ENCODE measurements at places on chromosomes 6 and 20.
A peak's percentile ranks its signal among the peaks of the same experiment; 100 is the strongest.

GRCh38 chr6:152462716-152463115 lies 174.4 kb downstream of the SYNE1 start:
- DNase-seq: peak; percentile 31
- H3K4me3 ChIP-seq: no peak overlapping the region
- no peaks in the 10 kb centered on the region for H3K27me3 ChIP-seq
- peaks cover 2% of the 10 kb centered on the region for H3K36me3 ChIP-seq

GRCh38 chr20:51860111-51860882 lies 58.0 kb upstream of the SALL4 start:
- no peaks in the 10 kb centered on the region for H3K27me3 ChIP-seq
- H3K4me1 ChIP-seq: no peaks in the 10 kb centered on the region
- DNase-seq: no peak

- no peaks in the 10 kb centered on the region for H3K27me3 ChIP-seq
- no peak overlapping the region for H3K27ac ChIP-seq
- H3K4me3 ChIP-seq: no peak overlapping the region
Measured at GRCh38 chr6:23547851-23548250, 578.2 kb upstream of the NRSN1 start.

DNA sequence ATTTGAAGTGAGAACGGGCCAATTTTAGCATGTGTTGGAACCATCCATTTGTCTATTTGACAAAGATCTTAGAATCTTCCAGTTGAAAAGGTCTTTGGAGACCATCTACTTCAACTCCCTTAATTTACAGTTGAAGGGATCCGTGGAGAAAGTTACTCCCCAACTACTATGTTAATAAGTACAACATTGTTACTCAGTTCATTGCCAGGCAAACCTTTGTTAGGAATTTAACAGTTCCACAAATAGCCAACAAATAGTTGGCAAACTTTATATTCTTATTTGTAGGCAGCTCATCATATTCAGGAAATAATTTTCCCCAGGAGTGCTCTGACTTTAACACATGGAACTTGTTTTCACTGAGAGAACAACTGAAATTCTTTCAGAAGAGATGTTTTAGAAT lies 81.0 kb upstream of the FLRT3 start:
- no peaks in the 10 kb centered on the region for H3K27me3 ChIP-seq
- no peaks in the 10 kb centered on the region for H3K36me3 ChIP-seq
- H3K4me3 ChIP-seq: no peak overlapping the region
- H3K27ac ChIP-seq: no peak overlapping the region

GRCh38 chr6:146594495-146594894 lies 4.3 kb upstream of the ADGB start:
- no peaks in the 10 kb centered on the region for H3K27me3 ChIP-seq
- DNase-seq: no peak
- H3K4me3 ChIP-seq: no peak overlapping the region
- no peak overlapping the region for H3K27ac ChIP-seq
- no peaks in the 10 kb centered on the region for H3K4me1 ChIP-seq

DNA sequence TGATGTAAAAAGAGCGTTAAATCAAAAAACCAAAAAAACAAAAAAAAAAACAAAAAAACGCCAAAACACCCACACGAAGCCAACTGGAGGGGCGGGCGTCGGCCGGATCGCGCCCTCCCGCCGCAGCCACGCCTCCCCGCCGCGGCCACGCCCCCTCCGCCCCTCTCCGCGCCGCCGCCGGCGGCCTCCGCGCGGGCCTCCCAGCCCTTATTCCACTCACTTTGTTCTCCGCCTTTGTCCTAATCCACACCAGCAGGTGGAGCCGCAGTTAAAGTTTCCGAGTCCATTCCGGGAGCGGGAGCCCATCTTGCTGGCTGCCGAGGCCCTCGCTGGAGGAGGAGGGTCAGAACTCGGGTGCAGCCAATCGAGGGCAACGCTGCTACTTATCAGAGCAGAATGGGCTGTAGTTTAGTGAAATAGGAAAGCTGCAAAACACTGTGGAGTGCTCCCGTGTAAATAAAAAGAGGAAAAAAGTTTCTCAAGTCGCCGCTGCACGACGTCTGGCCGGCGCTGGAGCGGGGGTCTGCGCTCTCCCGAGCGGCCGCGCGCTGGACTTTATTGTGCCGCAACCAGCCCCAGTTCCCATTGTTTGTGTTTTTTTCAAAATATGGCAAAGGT lies at the start of gene ASF1A:
Gene ASF1A, plus strand, starts transcription at position 346 of the 618 bp plus-strand sequence. Its CDS starts 262 bp downstream, at position 608.
- H3K36me3 ChIP-seq: no peaks in the 10 kb centered on the region
- no peaks in the 10 kb centered on the region for H3K27me3 ChIP-seq
- peak; percentile 100 for DNase-seq
- H3K4me1 ChIP-seq: peaks cover 42% of the 10 kb centered on the region
- H3K27ac ChIP-seq: peak within 1 kb of the TSS; percentile 99
- peak within 1 kb of the TSS; percentile 93 for H3K4me3 ChIP-seq

- no peaks in the 10 kb centered on the region for H3K4me1 ChIP-seq
- no peak overlapping the region for H3K4me3 ChIP-seq
- DNase-seq: peak; percentile 58
- H3K27ac ChIP-seq: no peak overlapping the region
Measured at GRCh38 chr6:153583685-153584084, 452.6 kb upstream of the RGS17 start.

- H3K4me1 ChIP-seq: peaks cover 4% of the 10 kb centered on the region
- H3K36me3 ChIP-seq: no peaks in the 10 kb centered on the region
- H3K4me3 ChIP-seq: no peak overlapping the region
- no peaks in the 10 kb centered on the region for H3K27me3 ChIP-seq
Measured at GRCh38 chr6:16712255-16712930, 48.9 kb downstream of the ATXN1 start.
